Stimulated activated CD4-positive, alpha-beta T cell treated with anti-CD3 and anti-CD28 coated beads, TNF-alpha, amount 100 ng/mL, for 1 hour (primary cell): ENCODE measurements at places on chromosomes 16 and 17.

GRCh38 chr16:68617734-68618133 is 27.4 kb upstream of the CDH3 start:
- DNase-seq = no peak

GRCh38 chr17:71437166-71437565 is 683.7 kb upstream of the SOX9 start:
- no peak for DNase-seq

GRCh38 chr16:53968896-53969295 is 264.9 kb downstream of the FTO start:
- no peak for DNase-seq

- no peak for DNase-seq
Observed at GRCh38 chr17:75450270-75450669, 6.2 kb upstream of the TMEM94 start.

- DNase-seq = no peak
Observed at GRCh38 chr16:55754056-55754455, 78.8 kb downstream of the CES1 start.

DNA sequence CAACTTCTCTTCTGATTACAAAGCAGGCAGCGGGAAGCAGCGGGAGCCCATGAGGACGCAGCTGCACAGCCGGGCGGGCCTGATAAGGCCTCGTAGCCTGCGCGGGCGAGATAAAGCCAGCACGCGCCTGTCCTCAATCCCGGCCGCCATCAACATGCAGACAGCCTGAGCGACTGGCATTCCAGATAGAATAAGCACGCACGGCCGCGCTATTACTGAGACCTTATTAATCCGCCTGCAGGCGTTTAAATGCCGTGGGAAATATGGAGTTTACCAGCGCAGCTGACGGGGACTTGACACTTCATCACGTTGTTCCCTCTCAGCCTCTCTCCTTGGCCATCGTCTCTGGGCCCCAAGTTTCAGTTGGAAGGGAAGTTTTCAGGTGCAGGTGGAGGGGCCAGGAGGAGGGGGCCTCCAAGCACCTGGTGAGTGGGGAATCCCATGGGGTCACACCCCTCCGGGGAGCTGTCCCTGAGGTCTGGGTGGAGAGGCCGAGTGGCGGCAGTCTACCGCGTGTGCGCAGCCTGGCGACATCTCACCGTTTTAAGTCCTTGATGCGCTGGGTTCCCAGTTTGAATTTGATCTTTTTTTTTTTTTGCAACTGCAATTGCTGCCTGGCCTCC is 27.3 kb upstream of the CBFA2T3 start:
- no peak for DNase-seq

GRCh38 chr17:19378416-19379360 is at the start of gene MAPK7:
MAPK7 (plus strand) TSS chr17:19378498; CDS start chr17:19378901, 403 bp downstream.
- DNase-seq = no peak

GRCh38 chr16:87380881-87381280 is 2.7 kb downstream of the FBXO31 start:
- DNase-seq = no peak

DNA sequence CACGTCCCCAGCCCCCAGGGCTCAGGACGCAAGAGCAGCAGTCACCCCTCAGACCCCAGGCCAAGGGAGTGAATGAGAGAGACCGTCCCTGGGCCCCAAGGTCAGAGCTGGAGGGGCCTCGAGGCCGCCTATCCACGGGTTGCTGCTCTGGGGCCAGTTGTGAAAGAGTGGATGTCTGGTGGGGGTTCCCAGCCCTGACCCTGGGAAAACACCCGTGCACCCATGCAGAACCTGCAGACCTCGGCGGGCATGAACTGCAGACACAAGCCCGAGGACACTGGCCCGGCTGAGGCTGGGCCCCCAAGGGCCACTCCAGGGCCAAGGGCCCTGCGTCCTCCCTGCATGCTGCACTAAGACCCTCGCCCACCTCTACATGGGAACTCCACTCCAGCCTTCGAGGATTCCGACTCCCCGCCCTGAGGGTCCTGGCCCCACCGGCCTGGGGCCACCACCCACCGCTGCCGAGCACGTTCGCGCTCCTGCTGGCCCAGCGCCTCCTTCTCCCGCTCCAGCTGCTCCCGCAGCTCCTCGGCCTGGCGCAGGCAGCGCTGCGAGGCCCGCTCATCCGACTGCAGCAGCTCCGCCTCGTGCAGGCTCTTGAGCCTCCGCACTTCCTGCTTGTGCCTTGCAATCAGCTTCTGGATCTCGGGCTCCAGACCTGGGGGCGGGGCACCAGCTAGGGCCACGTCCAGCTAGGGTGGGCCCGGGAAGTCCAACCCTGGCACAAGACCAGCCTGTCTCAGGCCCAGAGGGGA is 27.6 kb upstream of the AATK start:
- no peak for DNase-seq

GRCh38 chr17:34639706-34640425 is 60.5 kb downstream of the TMEM132E start:
- DNase-seq = no peak

- no peak for DNase-seq
Observed at GRCh38 chr16:72091217-72091616, 2.2 kb downstream of the TXNL4B start.

DNA sequence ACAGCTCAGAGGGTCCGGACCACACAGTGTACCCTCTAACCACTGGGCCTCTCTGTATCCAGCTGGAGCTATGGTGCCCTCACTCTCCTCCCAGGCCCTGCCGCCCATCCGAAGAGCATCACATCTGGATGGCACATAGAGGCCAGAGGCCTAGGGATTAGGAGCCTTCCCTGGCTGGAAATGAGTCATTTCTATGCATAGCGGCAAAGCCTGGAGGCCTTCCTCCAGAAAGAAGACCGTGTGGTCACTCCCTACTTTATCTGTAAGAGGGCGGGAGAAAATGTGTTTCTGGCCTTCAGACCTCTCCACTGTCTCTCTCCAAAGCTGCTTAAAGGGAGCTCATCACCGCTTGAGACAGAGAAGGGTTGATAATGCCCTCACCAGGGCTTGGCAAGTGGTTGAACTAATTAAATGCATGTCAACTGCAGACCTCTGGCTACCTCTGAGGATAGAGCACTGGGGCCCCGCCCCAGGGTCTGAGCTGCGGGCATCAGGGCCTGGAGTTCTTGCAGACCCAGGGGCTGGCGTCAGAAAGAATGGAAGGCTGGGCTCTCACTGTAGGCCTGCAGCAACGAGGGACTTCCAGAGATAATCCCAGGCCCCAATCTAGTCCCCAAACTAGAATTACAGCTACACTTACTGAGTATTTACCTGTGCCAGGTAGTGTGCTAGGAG is 122.2 kb downstream of the IRX5 start:
- no peak for DNase-seq

- DNase-seq = no peak
Observed at GRCh38 chr17:73481676-73482075, 162.6 kb downstream of the SDK2 start.

DNA sequence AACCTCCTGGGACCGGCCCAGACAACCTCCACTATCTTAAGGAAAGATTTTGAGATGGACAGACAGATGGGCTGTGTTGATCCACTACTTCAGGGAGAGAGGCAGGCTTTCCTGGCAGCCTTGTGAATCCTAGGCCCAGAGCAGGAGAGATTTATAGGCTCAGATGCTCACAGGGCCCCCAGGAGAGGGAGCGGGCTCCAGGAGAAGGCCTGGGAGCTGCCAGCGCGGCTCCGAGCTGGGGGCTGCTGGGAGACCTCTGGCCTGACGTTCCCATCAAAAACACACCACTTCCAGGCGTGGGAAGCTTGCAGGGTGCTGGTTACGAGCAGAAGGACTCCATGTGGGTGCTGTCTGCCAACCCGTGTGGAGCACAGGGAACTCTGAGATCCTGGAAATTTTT is 53.2 kb downstream of the MYH11 start:
- DNase-seq = no peak
